ENCODE measurements at places on chromosomes 13 and 19.

DNA sequence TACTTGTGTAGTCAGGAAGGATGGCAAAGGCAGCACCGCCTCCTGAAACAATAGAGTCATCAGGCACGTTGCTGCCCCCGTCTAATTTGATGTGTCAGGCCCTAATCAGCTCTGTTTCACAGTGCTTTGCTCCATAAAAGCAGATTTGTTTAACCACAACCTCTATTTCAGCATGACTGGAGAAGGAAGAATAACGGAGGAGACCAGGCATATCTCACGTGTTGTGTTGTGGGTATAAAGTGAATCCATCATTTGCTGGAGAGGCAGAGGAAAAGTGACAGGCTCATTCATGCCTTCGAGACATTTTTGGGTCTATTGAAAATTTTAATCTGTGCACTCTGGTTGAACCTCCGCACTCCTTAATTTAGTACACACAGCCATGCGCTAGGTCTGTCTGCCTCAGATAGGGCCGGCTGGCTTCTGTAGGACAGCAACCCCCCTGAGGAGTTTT lies 940.4 kb upstream of the SLC10A2 start:
- H3K4me1 ChIP-seq: no peaks in the 10 kb centered on the region
- no peak overlapping the region for H3K4me3 ChIP-seq
- H3K27me3 ChIP-seq: no peaks in the 10 kb centered on the region
- H3K27ac ChIP-seq: no peak overlapping the region

DNA sequence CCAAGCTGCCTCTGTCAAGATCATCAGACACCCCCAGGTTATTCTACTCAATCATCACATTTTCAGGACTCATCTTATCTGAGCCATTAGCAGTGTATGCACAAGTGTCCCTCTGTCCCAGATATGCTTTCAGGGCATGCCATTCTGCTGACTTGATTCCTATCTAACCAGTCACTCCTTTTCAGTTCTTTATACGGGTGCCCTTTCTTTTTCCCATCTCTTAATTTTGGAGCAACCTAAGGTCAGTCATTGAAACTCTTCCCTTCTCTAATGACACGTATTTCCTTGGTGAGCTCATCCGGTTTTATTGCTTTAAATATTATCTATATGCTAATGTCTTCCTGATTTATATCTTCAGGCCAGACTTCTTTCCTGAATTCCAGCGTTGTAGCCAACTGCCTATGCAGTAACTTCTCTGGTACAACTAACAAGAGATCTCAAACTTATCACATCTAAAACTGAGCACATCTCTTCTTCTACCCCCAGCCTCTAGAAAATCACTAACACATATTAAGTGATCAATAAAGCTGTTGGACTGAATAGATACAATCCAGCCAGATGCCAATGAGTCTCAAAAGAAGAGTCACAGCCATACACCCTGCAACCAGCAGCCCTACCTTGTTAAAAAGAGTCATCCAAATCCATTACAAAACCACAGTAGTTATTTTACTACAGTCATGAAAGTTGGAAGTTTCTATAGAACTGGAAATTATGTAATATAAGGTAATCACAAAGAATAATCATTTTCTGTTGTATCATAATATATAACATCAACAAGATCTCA lies 58.8 kb downstream of the DCLK1 start:
- no peak for DNase-seq
- H3K27ac ChIP-seq: no peak overlapping the region
- no peaks in the 10 kb centered on the region for H3K27me3 ChIP-seq
- H3K4me3 ChIP-seq: no peak overlapping the region
- peaks cover 13% of the 10 kb centered on the region for H3K4me1 ChIP-seq

- H3K27ac ChIP-seq: no peak overlapping the region
- no peak overlapping the region for H3K4me3 ChIP-seq
- H3K36me3 ChIP-seq: no peaks in the 10 kb centered on the region
- H3K27me3 ChIP-seq: no peaks in the 10 kb centered on the region
- peaks cover 18% of the 10 kb centered on the region for H3K4me1 ChIP-seq
- no peak for DNase-seq
Observed at GRCh38 chr19:8245869-8246835, 37.0 kb downstream of the CERS4 start.

DNA sequence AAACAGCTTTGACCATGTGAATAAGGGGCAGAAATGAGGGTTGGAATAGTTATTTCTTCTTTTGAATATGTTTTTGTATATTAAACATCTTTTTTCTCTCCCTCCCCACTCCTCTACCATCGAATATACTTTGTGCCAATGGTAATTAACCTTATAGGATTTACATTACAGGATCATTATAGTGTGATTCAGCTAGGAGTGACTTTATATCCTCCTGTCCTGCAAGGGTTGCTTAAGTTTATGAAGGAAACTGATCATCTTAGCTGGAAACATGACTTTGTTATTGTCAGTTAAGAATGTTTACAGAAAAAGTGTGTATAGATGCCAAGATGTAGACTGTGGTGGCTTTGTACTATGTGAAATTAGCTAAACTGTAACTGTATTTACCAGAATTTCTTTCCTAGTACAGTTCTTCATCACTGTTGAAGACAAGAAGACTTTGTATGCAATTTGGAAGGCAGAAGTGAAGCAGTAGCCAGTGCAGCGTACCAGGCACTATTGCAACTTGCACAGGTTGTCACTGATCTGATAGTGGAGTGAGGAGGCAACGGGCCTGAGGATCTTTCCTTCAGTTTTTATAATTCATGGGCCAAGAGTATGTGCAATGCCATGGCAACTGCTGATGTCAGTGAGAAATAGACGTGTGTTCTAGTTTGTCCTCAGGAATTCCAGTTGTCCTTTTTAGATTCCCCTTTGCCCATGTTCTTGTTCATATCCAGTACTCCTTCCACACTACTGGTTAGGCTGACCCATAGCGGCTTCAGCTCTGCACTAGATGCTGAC lies 8.2 kb upstream of the PAN3 start:
- no peak overlapping the region for H3K4me3 ChIP-seq
- no peaks in the 10 kb centered on the region for H3K4me1 ChIP-seq
- H3K27me3 ChIP-seq: no peaks in the 10 kb centered on the region
- DNase-seq: no peak

DNA sequence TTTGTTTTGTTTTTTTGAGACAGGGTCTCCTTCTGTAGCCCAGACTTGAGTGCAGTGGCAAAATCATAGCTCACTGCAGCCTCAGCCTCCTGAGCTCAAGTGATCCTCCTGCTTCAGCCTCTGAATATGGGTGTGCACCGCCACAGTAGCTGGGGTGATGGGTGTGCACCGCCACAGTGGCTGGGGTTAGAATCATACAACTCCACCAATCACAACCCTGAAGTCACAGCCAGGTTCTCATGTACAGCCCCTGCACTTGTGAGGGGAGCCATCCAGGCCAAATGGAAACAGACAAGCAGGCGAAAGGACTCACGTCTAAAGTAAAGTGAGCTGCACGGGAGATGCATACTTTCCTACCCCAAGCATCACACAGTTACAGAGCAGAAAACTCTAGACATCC lies 63.1 kb upstream of the RANBP3 start:
- H3K4me3 ChIP-seq: no peak overlapping the region
- H3K27me3 ChIP-seq: no peaks in the 10 kb centered on the region
- peaks cover 3% of the 10 kb centered on the region for H3K4me1 ChIP-seq
- H3K27ac ChIP-seq: no peak overlapping the region
- DNase-seq: no peak

DNA sequence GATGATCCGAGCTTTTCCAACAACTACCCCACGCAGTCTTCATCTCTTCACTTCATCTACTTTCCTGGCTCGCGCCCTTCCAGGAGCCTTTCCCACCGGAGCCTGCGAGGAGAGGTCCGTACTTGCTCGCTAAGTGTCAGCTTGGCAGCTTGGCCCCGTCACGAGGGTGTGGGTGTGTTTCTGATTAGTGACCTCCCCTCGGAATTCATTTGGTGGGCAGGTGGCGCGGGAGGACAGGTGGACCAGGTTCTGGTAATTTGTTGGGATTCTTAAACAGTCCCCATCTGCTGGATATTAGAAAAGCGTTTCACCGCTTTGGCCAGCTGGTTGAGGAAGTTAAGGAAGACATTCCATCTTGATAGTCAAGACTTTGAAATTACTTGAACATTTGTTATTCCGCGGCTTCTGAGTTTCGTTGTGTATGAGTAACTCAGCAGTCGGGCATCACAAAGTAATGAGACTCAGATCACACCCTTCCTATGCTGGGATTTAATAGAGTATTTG lies 515 bp downstream of the UFM1 start:
- peak overlapping the region; percentile 83 for H3K27ac ChIP-seq
- H3K27me3 ChIP-seq: no peaks in the 10 kb centered on the region
- H3K36me3 ChIP-seq: no peaks in the 10 kb centered on the region

DNA sequence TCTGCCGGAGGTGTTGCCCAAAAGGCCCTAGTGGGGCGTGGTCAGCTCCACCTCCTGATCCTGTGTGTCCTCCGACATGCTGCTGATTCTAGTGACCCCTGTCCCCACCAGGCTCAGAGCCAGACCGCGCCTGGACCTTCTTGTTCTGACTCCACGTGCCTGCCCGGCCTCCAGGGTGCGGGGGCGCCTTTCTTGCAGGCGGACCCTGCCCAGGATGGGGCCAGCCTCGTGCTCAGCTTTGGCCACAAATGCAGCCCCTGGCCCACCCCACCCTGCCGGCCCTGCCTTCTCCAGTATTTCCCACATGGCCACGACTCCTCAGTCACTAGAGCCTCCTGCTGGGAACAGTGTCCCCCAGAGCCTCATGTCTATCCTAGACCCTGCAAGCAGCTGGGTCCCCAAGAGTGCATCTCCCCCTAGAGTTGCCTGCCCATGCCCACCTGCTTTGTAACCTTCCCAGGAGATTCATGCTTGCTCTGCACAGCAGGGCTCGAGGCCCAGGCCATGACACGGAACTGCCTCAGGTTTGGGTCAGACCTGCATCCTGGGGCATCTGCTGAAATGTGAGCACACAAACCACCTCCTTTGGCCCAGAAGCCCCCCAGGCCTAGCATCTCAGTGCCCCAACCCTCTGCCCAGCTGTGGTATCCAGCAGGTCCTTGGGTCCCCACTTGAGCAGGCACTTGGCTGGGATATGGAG lies 27.0 kb downstream of the TMEM161A start:
- DNase-seq: no peak
- H3K4me3 ChIP-seq: no peak overlapping the region
- no peaks in the 10 kb centered on the region for H3K36me3 ChIP-seq
- H3K4me1 ChIP-seq: peaks cover 45% of the 10 kb centered on the region

- no peak overlapping the region for H3K27ac ChIP-seq
- no peaks in the 10 kb centered on the region for H3K27me3 ChIP-seq
- DNase-seq: no peak
- peaks cover 37% of the 10 kb centered on the region for H3K36me3 ChIP-seq
- H3K4me1 ChIP-seq: no peaks in the 10 kb centered on the region
- H3K4me3 ChIP-seq: no peak overlapping the region
Observed at GRCh38 chr19:18905058-18905456, 9.1 kb upstream of the CERS1 start.

DNA sequence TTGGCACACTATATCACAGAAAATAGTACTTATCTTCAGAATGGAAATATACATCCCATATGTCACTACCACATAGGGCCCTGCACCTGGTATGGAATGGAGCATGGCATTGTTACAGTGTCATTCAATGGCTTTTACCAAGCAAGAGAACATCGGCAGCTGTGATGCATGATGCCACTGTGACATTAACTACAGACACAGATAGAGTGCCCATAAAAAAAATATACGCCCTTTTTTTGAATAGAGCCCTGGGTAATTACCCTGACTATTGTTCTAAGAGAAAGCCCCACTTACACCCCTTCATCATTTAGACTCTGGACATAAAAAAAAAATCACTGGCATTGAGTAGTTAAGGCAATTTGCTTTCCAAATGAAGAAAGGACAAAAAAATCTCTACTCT lies 320.3 kb downstream of the DNAJC15 start:
- no peak overlapping the region for H3K27ac ChIP-seq
- peaks cover 4% of the 10 kb centered on the region for H3K4me1 ChIP-seq
- no peaks in the 10 kb centered on the region for H3K27me3 ChIP-seq
- H3K36me3 ChIP-seq: no peaks in the 10 kb centered on the region

GRCh38 chr13:103371271-103371670 lies 305.1 kb upstream of the SLC10A2 start:
- no peak for DNase-seq
- no peaks in the 10 kb centered on the region for H3K4me1 ChIP-seq
- H3K4me3 ChIP-seq: no peak overlapping the region
- H3K27me3 ChIP-seq: no peaks in the 10 kb centered on the region
- no peak overlapping the region for H3K27ac ChIP-seq
- H3K36me3 ChIP-seq: no peaks in the 10 kb centered on the region

DNA sequence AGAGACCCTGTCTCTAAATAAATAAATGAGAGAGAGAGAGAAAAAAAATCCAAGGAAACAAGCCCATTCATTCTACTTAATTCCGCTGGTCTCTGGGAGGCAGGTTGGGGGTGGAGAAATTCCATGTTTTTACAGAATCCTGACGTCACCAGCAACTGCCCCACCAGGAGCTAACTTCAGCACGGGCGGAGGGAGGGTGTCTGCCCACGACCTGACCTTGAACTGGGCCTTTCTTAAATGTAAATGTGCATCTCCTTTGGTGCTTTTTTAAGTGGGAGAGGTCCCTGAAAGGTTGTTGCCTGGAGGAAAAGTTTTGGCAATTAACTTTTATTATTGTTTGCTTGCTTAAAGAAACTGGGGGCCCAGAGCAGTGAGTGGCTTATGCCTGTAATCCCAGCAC lies 15.5 kb downstream of the KLF2 start:
- peaks cover 25% of the 10 kb centered on the region for H3K4me1 ChIP-seq
- H3K4me3 ChIP-seq: no peak overlapping the region
- no peak for DNase-seq
- no peak overlapping the region for H3K27ac ChIP-seq
- H3K36me3 ChIP-seq: no peaks in the 10 kb centered on the region

DNA sequence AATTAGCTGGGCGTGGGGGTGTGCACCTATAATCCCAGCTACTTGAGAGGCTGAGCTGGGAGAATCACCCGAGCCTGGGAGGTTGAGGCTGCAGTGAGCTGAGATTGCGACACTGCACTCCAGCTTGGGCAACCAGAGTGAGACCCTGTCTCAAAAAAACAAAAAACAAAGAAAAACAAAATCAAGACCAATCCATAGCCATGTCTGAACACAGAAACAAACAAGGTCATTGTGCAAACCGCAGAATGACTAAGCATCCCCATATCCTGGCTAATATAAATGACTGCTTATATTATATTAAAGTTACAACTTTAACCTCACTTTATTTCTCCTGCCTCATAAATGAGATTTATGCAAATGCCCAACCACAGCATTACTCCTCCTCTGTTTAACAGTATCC lies 2.3 kb upstream of the LYPD3 start:
- no peak overlapping the region for H3K4me3 ChIP-seq
- peaks cover 25% of the 10 kb centered on the region for H3K4me1 ChIP-seq
- H3K27ac ChIP-seq: no peak overlapping the region

DNA sequence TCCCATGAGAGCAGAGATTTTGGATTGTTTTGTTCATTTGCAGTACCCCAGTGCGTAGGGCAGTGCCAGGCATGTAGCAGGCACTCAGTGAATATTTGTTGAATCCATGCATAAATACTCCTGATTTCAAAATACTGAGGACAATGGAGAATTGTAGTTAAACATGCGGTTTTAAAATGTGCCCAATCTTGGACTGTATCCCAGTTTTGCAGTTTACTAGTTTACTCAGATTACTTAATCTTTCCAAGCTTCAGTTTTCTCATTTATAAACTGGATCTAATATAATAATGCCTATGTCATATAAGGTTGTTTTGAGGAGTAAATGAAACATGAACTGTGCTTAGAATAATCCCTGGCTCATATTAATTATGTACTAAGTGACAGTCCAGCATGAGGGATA lies 39.0 kb downstream of the RCBTB2 start:
- DNase-seq: no peak
- no peaks in the 10 kb centered on the region for H3K27me3 ChIP-seq
- peaks cover 62% of the 10 kb centered on the region for H3K4me1 ChIP-seq
- no peak overlapping the region for H3K4me3 ChIP-seq

All from vagina (tissue), 2 donors.